ENCODE measurements at places on chromosomes 3 and 15.

GRCh38 chr3:197202694-197203093, 95.7 kb downstream of the DLG1 start:
- no peak for DNase-seq

- DNase-seq: no peak
These were observed 25.2 kb upstream of the ACP3 start for GRCh38 chr3:132292042-132292441.

GRCh38 chr3:81931265-81932251, 170.1 kb upstream of the GBE1 start:
- no peak for DNase-seq

DNA sequence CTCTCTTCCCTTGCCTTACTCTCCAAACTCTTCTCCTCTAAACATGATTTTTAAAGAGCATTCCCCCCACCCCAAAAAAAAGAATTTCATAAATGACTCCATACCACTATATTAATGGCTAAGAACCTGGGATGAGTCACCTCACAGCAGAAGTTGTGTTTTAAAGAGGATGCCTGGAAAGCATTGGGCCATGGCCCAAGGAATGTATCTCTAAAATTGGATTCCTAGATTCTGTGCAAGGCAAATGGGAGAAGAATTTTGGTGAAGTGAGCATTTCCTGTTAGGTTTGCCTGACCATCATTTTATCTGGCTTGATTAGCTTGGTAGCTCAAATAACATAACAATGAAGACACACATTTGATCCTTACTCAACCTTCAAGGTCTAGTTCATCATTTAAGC, 251.4 kb downstream of the NR1D2 start:
- no peak for DNase-seq

- no peak for DNase-seq
These were observed 218.8 kb downstream of the UBE2E2 start for GRCh38 chr3:23421811-23422516.

DNA sequence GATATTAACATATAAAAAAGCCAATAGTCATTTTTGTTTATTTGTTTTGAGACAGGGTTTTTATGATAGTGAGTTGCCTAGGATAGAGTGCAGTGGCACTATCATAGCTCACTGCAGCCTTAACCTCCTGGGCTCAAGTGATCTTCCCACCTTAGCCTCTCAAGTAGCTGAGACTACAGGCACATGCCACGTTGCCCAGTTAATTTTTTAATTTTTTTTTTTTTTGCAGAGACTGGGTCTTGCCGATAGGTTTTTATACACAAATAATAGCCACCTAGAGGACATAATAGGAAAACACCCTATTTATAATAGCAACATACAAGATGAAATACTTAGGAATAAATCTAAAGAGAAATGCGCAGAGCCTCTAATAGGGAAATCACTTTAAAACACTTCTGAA, 13.3 kb downstream of the EIF3J start:
- DNase-seq: no peak

GRCh38 chr3:68876112-68876713, 56.1 kb downstream of the TAFA4 start:
- DNase-seq: peak; percentile 71

- no peak for DNase-seq
These were observed 35.2 kb upstream of the PRICKLE2 start for GRCh38 chr3:64260431-64260830.

DNA sequence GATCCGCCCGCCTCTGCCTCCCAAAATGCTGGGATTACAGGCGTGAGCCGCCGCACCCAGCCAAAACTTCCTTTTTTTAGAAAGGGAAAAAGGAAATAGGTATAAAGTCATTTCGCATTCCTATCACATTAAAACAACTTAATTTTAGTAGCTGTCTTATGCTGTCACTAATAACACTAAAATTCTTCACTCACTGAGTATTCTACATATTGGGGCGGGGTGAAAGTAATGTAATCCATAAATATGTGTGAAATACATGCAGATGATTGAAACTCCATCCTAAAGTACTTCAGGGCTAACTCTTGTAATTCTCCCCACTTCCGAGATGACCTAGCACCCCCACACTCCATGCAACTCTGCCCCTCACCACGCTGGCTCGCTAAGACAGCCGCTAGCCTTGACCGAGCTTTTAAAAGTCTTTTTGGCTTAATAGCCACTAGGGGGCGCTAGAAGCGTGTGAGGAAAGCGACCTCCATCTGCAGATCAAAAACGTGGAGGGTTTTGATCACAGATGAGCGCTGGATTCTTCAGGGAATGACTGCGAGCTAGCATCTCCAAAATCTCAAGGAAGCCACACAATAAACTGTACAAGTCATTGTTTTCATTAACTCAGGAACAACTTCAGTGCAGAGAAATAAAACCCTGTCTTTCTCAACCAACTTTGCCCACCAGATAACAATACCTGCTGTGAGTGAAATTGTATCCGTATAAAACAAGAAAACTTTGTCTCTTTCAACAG, 129.3 kb upstream of the IGF1R start:
- DNase-seq: peak; percentile 85

GRCh38 chr3:18423401-18424212, 1.5 kb downstream of the SATB1 start:
- peak; percentile 63 for DNase-seq

DNA sequence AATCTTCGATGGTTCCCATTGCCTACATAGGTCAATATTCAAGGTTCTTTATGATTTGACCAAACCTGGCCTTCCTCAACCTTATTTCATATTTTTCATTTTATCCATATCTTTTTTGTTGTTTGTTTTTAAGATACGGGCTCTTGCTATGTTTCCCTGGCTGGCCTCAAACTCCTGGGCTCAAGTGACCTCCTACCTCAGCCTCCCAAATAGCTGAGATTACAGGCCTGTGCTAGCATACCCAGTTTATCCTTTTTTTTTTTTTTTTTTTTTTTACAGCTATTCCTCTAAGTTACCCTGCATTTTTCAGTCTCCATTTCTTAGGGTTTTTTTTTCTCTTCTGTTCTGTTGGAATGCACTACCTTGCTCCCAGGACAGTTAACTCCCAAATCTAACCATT, 14.5 kb downstream of the ZNF609 start:
- no peak for DNase-seq

DNA sequence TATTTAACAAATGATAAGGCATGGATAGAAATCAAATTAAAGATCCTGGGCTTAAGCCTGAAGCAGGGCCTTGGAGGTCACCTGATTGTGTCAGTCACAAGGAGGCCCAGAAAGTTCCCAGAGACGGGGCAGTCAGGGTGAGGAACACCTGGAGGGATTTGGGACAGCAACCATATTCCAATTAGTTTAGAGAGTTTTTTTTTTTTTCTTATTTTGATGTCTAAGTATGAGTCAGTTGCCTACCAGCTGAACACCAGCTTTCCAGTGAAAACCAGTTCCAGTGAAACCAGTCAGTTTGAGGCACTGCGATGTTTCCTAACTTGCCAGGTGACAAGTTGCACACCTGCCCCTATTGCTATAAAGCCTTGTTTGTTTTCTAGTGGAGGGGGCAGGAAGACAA, 350.7 kb upstream of the AZI2 start:
- no peak for DNase-seq

- DNase-seq: no peak
These were observed 630.8 kb upstream of the GBE1 start for GRCh38 chr3:82392203-82392775.

GRCh38 chr3:9153904-9154619, 95.4 kb downstream of the SRGAP3 start:
- DNase-seq: no peak

DNA sequence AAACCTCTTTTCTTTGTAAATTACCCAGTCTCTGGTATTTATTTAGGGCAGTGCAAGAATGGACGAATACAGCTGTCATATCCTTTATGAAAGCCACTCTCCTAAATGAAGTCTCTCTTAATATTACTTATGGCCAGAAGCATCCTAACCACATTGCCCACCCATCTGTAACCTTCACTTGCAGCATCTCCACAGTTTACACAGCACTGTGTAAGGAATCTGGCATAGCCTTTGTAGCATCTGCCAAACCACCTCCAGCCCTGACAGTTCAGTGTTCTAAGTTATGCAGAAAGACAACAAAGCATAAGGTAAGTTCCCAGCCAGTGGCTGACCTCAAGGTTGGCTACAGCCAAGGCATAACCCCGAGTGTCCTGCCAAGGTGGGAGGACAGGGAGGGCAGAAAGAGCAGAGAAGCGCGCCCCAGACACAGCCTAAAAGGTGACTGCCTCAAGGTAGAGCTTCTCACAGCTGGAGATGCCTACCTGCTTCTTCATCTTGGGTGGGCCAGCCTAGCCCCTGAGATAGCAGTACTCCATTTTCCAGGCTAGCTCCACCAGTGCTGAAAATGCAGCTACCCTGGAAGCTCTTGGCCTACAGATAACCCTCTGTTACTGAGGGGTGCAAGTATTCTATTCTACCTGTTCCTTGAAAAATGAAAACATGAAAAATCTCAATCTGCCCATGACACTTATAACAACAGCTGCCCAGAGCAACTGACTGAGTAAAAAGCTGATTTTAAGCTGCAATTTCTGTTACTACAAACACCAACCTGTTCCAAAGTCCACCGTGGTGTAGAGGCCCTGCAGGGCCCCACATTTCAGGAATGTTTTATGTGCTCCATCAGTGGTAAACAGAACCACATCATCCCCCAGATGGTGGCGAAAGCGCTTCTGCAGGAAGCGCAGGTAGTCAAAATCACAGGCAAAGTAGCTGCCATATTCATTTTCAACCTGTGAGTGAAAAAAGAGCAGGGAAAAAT, 39.3 kb downstream of the GLB1 start:
- no peak for DNase-seq

GRCh38 chr15:23483821-23484299, 36.8 kb upstream of the GOLGA6L2 start:
- DNase-seq: no peak

DNA sequence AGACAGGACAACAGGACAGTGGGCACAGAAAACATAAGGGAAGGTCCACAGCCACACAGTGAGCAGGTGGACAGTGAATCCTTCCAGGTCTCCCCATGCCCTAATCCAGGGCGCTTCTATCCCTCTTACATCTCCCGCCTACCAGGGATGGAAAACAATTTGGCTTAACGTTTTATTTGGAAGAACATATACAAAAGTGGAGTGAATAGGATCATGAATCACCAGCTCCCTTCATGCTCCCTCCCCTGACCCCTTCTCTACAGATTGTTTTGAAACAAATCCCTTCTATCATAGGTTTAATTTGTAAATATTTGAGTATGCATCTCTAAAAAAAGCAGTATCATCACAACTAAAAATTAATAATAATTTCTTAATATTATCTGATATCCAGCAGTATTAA, 52.5 kb downstream of the CLDN11 start:
- no peak for DNase-seq

DNA sequence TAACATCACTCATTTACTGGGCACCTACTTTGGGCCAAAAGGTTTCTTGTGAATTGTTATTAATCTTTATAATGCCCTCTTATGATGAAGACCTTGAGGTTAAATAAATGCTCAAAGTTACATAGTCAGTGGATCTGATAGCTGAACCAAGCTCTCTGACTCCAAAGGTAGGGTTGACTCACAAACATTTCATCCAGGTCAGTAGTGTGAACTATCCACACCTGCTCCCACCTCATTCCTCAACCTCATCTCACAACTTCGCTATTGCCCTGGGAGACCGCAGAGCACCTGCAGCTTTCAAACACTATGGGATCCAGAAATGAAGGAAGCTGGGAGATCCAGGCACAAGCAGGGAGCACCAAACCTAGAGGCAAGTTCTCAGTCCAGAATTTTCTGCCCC, 93.8 kb upstream of the FGF12 start:
- DNase-seq: no peak

GRCh38 chr15:26087395-26087794, 224.3 kb upstream of the ATP10A start:
- DNase-seq: no peak

DNA sequence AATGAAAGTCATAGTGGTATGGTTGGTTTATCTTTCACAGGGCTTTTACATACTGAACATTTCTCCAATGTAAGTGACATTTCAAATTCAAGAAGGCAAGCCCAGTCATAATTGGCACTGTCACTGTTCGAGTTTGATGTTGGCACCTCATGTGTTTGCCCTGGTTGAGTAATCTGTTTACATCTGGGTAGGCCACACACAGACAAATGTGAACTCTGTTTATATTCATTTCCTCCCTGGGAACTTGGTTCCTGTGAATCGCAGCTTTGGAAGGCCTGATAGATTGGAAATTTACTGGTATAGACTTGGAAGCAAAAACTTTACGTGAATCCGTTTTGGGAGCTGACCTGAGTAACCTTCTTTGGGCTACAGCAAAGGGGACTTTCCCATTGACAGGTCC, 395.2 kb upstream of the AZI2 start:
- no peak for DNase-seq

- DNase-seq: peak; percentile 61
These were observed 9.8 kb downstream of the SCG5 start for GRCh38 chr15:32651229-32651837.

- DNase-seq: no peak
These were observed 2.0 kb downstream of the CIB2 start for GRCh38 chr15:78129077-78129750.

GRCh38 chr15:86162641-86163040, 83.0 kb downstream of the AGBL1 start:
- DNase-seq: no peak

DNA sequence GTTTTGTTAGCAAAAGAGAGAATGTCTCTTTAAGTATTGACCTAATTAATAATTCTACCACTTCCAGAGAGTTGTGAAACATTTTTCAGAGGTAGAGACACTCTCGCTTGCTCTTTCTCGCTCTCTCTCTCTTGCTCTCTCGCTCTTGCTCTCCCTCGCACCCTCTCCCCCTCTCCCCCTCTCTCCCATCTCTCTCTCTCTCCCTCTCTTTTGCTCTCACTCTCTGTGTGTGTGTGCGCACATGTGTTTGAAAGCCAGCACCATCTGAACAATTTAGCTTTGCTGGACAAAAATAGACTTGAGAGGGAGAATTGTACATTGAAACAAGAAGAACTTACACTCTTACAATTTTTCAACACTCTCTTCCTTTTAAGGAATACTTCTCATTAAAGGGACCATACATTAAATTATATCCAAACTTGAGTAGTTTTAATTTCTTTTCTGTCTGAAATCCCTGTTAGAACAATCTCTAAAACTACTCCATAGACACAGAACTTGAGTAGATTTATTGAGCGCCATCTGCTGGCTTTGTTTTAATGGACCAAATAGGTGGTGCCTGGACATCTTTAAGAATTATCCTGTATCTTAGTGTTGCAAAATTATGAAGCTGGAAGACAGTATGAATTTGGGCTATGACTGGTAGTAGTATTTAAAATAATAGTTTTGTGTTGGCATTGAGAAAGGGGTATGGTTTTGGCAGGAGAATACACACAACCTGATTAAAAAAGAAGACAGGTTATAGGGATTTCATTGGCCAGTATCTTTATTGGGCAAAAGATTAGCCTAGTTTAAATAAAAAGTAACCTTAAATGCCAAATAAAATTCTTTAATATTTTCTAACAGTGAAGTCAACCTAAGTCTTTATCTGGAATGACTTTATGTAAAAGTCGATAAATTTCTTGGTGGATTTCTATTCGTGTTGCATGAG, 124.6 kb downstream of the AKAP13 start:
- DNase-seq: peak; percentile 73

DNA sequence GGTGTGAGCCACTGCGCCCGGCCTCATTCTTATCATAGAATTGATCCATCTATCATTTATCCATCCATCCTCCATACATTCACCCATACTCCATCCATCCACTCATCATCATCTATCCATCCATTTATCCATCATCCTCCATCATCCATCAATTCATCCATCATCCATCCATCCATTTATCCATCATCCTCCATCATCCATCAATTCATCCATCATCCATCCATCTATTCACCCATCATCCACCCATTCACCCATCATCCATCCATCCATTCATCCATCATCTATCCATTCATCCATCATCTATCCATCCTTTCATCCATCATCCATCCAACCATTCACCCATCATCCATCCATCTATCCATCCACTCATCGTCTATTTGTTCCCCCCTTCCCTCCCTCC, 3.7 kb downstream of the TM6SF1 start:
- DNase-seq: no peak
